ENCODE measurements at places on chromosomes 2 and 18.

GRCh38 chr2:195094330-195094729, 562.7 kb upstream of the SLC39A10 start:
- DNase-seq, result no peak

DNA sequence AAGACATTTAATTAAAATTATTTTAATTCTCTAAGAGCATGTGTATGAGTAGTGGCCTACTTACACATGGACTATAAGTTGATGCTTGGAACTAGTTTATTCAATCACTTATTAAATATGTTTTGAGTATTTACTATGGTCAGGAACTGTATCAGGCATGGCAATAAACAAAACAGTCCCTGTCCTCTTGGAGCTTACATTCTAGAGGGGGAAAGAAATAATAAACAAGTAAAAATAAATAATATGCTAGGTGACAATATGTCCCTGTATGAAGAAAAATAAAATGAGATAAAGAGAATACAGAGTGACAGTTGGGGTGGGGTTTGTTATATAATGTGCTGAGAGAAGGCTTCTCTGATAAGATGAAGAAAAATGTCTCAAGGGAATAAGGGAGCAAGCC, 74.5 kb downstream of the MYO3B start:
- no peak for DNase-seq

- DNase-seq, result no peak
Observed at GRCh38 chr2:105680357-105680756, 64.4 kb upstream of the NCK2 start.

- no peak for DNase-seq
Observed at GRCh38 chr2:95336406-95336805, 39.3 kb downstream of the KCNIP3 start.

DNA sequence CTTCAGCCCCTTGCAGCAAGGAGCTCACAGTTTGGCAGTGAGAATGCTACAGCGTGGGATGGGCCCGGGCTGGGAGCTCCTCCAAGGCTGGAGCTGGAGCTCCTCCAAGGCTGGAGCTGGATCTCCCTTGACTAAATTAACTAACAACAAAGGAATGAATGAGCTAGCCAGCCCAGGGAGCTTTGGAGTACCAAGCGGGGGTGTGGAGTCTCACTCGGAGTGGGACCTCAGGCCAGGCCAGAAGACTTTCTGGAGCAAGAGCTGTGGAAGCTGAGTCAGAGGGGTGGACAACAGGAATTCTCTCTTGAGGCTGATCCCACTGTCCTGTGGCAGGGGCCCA, 244.7 kb upstream of the HS6ST1 start:
- DNase-seq, result no peak

DNA sequence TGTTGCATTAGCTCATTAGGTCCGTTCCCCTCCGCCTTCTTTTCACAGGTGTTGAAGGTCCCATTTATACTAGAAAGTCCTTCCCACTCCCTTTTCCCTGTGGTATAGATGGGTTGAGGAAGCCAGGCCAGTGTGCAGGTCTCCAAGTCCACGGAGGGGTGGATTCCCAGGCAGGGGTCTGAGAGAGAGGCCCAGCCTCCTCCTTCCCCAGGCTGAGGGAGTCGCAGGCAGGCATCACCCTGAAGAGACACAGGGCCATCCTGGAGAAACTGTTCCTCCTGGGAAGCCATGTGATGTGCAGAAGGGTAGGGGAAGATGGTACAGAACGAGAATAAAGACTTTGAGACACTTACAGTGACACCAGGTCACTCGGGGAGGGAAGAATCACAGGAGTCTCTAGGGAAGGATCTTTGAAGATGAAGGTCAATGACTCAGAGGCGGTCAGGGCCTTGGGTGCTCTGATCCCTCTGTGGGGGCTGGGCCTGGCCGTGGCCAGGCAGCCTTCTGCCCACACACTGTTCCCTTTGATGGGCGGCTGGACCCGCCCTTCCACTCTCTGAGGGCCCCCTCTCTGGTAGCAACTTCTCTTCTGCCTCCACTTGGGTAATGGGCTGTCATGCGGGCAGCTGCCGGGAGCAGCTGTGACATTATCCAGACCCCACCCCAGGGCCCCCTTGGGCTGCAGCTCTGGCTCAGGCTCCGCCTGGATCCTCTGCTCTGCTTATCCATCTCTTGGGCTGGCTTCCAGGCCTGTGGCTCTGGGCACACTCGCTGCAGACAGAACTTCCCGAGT, 45.1 kb downstream of the RHOB start:
- no peak for DNase-seq

DNA sequence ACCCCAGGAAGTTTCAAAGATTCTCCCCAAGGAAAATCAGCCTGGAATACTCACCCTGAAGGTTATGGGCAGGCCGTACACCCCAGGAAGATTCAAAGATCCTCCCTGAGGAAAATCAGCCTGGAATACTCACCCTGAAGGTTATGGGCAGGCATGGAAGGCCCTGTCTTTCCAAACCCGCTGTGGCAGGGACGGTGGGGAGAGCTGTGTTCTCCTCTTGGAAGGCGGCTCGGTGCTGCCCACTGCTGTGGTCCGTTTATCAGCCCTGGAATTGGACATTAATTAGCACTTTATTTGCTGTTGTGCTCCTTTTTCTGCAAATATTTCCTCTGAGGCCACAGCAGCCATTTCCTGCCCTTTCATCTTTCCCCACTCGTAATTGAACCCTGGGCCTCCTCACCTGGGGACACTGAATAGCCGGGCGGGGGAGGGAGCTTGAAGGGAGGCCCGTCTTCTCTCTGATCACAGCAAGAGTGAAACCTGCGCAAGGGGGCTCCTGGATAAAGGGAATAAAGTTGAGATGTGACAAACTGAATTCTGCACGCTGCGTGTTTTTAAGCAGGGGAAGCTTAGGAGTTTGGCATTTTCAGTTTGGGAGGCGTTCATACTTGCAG, 308.7 kb upstream of the SALL3 start:
- DNase-seq, result no peak

GRCh38 chr2:85900366-85900765, 11.6 kb upstream of the ST3GAL5 start:
- DNase-seq, result peak; percentile 28

- DNase-seq, result no peak
Observed at GRCh38 chr2:234963773-234964615, 12.2 kb downstream of the SH3BP4 start.
